EH (cell line): ENCODE measurements at places on chromosomes 6 and 20.

- DNase-seq = peak; percentile 87
These were observed 2.7 kb downstream of the CEBPB start for GRCh38 chr20:50193199-50193835.

GRCh38 chr6:106309766-106310373, 15.7 kb downstream of the ATG5 start:
- peak; percentile 75 for DNase-seq

GRCh38 chr6:152984513-152984872, 1.7 kb upstream of the FBXO5 start:
- DNase-seq = no peak

DNA sequence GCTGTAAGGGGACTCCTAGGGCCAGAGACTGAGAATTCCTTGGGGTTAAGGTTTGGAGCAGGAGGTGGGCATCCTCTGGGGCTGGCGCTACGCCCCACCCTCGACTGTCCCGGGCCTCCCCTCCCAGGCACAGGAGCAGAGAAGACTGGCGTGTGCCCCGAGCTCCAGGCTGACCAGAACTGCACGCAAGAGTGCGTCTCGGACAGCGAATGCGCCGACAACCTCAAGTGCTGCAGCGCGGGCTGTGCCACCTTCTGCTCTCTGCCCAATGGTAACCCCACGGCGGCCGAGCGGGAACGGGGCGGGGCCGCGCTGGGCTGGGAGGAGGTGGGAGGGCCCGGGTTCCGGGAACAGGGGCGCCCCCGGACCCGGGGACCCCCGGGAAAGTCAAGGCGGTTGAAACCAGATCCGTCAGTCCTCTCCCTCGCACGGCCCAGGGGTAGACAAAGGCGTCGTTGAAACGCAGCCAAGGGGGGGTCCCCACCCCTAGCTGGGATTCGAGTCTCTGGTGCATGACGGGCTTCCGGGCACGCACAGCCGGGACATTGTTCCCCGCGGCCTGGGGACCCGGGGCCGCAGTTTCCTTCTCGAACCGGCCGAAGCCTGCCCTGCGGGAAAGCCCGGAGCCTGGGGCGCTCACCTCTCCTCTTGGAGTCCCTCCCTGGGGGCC, 844 bp downstream of the WFDC2 start:
- no peak for DNase-seq

DNA sequence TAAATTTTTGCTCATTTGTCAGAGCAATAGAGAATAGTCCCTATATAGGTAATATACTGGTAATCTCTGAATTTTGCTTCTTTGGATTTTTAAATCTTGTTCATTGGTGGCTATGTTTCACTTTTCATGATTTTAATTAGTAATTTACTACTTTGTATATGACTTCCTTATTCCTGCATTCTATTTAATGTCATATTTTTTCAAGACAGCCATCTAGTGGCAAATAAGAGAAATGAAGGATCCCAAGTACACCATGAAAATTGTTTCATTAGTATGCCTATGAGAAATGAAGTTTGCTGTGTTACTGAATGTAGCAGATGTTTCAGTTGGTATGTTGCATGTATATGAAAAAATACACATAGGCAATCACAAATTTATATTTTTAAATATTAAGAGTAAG, 82.4 kb downstream of the ZNF292 start:
- peak; percentile 41 for DNase-seq

GRCh38 chr6:31490115-31490873, 7.7 kb upstream of the MICB start:
- no peak for DNase-seq
